ENCODE measurements at places on chromosomes 16 and 17.

GRCh38 chr16:88697831-88698615 is 8.2 kb downstream of the RNF166 start:
- no peak for DNase-seq

DNA sequence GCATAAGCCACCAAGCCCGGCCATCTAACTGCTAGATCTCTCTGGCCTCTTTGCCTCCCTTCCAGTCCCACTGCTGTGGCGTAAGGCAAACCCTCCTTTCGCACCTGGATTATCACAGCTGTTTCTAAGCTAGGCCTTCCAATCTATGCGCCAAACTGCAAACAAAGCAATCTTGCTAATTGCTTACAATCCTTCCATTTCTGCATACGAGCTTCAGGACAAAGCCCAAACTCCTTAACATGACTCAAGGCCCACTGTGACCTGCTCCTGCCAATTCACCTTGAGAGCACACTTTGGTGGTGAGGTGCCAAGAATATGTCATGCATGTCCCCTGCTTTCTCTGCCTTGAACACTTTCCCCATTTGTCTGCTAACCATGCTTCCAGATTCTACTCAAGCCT is 6.0 kb upstream of the ARL5C start:
- DNase-seq: no peak

DNA sequence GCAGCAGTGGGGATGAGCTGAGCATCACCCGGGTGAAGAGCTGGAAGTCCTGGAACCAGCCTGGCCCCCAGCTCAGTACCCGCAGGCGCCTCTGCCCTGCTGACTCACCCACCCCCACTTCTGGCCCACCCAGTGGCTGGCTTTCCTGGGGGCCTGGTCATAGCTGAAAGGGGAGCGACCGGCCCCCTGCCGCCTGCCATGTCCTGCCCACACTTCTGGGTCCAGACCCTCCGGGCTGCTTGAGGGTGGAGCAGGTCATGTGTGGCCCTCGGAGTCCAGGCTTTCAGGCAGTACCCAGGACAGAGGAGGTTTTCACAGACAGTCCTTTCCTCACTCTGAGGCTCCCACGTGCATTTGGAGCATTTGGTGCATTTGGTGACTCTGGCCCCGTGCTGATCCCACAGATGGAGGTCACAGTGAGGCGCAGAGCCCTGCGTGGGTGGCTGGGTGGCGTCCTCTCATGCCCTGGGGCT is 7.1 kb upstream of the PIEZO1 start:
- DNase-seq: no peak

DNA sequence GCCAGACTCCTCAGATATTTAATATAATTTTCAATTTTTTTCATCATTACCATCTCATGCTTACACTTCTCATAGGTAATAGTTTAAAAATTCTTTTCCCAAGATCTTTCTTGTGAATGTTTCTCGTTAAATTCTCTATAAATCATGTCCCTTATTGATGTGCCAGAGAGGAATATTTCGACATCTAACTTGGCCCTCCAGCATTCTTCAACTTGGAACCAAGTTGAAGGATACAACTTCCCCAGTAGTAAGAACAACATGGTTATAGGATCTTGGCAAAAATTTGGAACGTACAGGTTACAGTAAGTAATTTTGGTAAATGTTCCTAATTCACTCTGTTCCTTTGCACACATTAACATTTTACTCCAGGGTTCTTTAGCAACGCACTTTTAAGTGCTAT is 731.8 kb downstream of the CDH11 start:
- no peak for DNase-seq

DNA sequence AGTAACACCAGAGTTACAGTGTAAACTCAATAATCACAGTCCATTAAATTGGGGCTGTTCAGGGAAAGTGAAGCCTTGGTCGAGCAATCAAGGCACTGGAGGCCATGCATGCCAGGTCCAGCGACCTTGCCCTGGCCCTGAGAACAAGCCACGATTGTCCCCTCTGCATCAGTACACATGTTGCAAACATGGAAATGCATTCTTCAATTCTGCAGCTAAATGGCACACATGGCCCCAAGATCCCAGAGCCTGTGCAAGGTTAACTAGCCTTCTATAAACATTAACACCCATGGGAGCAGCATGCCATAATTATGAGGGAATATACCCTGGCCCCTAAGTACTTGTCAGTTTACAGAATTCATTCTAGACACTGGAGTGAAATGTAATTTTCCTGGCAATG is 204.7 kb downstream of the HS3ST3B1 start:
- DNase-seq: no peak

DNA sequence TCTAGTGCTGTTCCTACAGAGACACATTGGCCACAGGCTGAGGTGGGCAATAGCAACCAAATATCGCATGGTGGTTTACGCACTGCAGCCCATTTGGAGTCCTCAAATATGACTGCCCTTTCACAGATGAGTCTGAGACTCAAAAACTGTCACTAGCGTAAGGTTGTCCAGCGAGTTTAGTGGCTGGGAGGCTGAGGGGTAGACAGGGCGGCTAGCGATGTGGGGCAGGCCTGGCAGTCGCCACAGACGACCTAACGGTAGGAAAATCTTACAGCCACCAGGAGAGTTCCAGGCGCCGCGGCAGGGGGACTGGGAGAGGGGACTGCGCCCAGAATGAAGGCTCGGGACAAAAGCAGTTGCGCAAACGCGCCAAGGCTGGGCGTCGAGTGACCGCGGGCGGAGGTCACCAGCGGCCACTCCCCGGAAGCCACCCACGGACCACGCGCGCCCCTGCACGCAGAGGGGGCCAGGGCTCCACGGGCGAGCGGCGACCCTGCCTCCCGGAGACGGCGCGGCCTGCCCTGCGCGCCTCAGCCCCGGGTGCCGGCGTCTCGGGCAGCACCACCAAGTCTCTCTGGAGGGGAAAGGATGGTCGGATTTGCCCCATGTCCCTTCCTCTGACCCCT is 699 bp upstream of the MAP1LC3B start:
- DNase-seq: no peak

DNA sequence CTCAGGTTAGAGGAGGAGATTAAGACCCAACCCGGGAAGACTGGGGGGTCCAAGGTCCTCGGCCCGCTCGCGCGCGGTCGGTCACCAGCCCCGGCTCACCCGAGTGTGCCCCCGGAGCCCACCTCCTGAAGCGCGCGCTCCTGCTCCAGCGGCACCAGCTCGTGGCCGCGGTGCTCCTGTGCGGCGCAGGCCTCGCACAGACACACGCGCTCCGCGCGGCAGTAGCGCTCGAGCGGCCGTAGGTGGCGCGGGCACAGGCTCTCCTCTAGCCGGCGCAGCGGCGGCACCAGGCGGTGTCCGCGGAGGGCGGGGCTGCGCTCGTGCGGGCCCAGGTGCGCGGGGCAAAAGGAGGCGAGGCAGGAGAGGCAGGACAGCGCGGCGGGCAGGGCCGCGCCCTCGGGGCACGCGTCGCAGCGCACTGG is 618 bp downstream of the TRIM47 start:
- peak; percentile 55 for DNase-seq

DNA sequence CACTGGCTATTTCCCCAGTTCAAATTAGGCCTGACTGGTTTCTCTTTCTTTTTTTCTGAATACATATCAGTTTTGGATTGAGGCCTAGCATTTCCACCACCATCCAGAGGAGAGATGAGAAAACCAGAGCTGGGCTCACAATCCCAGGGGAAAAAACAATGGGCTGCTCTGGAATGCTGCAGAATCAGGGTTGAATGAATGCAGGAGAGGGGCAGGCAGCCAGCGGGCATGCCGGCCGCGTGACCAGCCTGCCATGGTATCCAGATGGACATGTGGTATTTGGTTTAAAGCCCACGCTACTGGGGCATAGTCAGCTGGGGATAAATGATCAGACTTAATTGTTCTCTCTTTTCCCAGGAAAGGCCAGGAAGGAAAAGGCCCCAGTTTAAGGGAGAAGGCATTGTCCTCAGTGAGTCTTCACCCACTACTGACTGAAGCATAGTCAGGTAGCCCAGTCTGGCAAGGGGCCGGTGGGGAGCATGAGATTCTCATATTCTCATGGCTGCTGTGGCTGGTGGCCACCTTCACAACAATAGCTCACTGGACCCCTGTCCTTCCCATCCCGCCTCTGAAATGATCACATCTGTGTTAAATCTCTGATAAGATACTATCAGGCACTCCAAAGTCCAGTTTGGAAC is 38.7 kb upstream of the RHOT1 start:
- no peak for DNase-seq

GRCh38 chr16:23663918-23664317 is 14.8 kb upstream of the PLK1 start:
- DNase-seq: no peak

DNA sequence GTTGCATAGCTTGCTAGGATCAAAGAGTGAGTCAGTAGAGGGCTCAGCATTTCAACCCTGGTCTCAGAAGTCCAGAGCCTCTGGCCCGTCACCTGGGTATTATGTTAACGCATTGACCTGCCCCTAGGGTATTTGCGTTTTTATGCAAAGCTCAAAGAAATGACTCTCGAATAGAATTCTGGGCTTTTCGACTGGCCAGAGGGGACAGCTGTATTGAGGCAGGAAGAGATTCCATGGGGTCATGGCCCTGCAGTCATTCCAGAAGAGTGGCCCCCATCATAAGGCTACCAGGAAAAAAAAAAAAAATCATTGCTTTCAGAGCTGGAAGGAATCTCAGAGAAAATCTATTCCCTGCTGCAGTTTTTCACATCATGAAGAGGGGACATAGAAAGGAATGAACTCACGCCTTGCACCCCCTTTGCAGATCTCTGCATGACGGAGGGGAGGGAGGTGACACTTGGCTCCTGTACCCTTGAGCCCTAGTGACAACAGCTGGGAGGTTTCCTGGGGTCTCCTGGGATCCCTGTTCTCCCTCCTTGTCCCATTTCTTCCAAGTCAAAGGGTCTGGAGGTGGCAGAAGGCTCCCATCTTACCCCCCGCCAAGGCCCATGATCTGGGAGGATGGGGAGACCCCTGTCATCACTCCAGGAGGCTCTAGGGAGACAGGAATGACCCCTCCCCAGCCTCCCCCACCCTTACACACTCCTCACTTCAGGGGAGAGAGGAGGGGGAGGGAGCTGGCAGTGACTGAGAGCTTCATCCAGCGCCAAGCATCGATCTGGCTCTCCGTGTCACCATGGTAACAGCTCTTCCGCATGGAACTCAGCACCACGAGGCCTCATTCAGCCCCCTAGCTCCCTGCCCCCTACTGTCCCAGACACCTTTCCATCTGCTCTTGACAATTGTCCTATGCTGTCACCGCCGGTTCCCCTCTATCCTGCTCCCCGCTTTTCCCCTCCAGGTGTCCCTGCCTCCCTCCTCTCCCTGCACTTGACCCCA is 35.8 kb downstream of the GP2 start:
- no peak for DNase-seq

DNA sequence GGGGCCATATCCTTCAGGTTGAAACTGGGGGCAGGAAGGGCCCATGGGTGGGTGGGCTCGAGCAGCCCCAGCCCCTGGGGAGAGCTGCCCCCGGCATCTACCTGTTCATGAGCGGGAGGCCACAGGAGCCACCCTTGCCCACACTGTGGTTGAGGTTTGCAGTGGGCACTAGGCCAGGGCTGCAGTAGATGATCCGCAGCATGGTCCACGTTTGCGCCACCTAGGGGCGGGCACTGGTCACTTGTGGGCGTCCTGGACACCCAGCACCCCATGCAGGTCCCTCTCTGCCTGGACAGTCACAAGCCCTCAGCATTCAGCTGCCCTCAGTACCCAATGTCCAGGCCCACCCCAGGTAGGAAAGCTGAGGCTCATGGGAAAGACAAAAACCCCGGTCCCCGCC is 1.8 kb upstream of the JMJD8 start:
- DNase-seq: no peak

GRCh38 chr17:60743799-60744198 is 66.1 kb downstream of the BCAS3 start:
- no peak for DNase-seq

DNA sequence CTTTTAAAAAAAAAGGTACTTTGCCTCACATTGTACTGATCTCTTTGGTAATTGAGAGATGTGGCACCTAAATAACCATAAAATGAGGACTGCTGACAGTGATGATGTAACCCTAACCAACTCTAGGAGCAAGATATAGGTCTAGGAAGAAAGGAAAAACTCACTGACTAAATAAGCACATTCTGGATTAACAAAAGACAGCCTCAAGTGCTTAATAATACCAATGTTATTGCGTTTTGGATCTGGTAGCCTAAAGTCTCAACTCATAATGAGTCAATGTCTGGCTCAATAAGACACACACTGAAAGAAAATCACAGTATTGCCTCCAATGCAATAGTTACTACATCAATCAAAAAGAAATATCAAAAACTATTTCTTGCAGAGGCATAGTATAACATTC is 3.0 kb downstream of the ERN1 start:
- no peak for DNase-seq

All from activated T-cell treated with anti-CD3 and anti-CD28 coated beads for 4 hours (primary cell).